Thyroid gland (tissue), 4 donors: ENCODE measurements at places on chromosomes 5 and 9. TPM values are rescaled to one million over a fixed set of nuclear protein-coding genes. Genes with fewer than 3 reads are reported as not detected.

TLX3 gene
- not detected for total RNA-seq

PCDHB2 gene
- total RNA-seq, result 4.2 TPM

- H3K36me3 ChIP-seq, result no peaks in the 10 kb centered on the region
- no peak overlapping the region for H3K27ac ChIP-seq
- H3K4me3 ChIP-seq, result no peak overlapping the region
- DNase-seq, result no peak
- H3K27me3 ChIP-seq, result no peaks in the 10 kb centered on the region
- H3K4me1 ChIP-seq, result peaks cover 20% of the 10 kb centered on the region
These were observed 58.6 kb upstream of the TNFSF15 start for GRCh38 chr9:114864471-114864870.

- H3K27ac ChIP-seq, result no peak overlapping the region
- no peaks in the 10 kb centered on the region for H3K27me3 ChIP-seq
- no peak for DNase-seq
- no peaks in the 10 kb centered on the region for H3K4me1 ChIP-seq
- no peaks in the 10 kb centered on the region for H3K36me3 ChIP-seq
These were observed 9.8 kb upstream of the GADD45G start for GRCh38 chr9:89594811-89595550.

DNA sequence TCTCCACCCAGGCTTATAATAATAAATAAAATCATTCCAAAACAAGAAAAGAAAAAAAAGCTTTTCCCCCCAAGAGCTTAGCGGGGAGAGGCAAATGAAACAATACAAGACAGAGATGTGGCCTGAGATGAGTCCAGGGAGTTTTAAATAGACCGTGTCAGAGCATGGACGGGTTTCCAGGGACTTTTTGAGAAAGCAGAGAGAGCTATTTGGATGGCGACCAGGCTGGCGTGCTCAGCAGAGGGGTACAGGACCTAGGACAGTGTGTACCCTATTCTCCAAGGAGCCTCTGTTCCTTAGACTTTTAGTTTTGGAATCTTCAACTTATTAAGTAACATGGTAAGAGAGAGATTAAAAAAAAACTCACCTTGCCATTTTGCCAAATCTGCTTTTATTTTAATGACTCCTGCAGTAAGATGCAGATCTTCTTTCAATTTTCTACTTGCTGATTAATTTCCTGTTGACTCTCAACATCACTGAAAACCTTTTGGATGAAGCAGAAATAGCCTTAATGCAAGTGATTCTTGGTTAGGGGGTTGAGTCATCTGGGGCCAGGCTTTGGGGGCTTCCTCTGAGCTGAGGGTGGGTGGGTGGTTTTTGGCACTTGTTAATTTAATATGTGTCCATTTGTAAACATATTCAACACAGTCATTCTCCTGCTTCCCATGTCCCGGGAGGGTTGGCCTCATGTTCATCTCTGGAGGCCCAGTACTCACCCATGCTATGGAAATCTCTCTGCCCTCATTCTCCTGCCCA is 49.6 kb upstream of the OSMR start:
- no peak overlapping the region for H3K4me3 ChIP-seq
- DNase-seq, result peak; percentile 44
- no peaks in the 10 kb centered on the region for H3K36me3 ChIP-seq
